ENCODE measurements at places on chromosomes 1 and 21. TPM values are rescaled to one million over a fixed set of nuclear protein-coding genes. Genes with fewer than 3 reads are reported as not detected.

MOB3C gene
- 6.3 TPM for total RNA-seq

NEGR1 gene
- total RNA-seq, result 0.25 TPM

PPIAL4G gene
- total RNA-seq, result not detected

OR10Z1 gene
- not detected for total RNA-seq

HSPA6 gene
- not detected for total RNA-seq

SPRR2F gene
- not detected for total RNA-seq

SPATA1 gene
- 0.25 TPM for total RNA-seq
